Epithelial cell of alveolus of lung (primary cell): ENCODE measurements at places on chromosomes 13 and 19. TPM values are rescaled to one million over a fixed set of nuclear protein-coding genes. Genes with fewer than 3 reads are reported as not detected.

NALCN gene
- total RNA-seq: 0.80 and 4.1 TPM in 2 replicates

F7 gene
- total RNA-seq: not detected in 2 replicates

CGB3 gene
- total RNA-seq: 1.3 TPM in 1 of 2 replicates, not detected in the other

ZNF560 gene
- total RNA-seq: 0.91 and 1.2 TPM in 2 replicates

LGALS14 gene
- total RNA-seq: not detected in 2 replicates

ZFR2 gene
- not detected in 2 replicates for total RNA-seq

MYO1F gene
- total RNA-seq: 0.08 and 0.52 TPM in 2 replicates

AZU1 gene
- total RNA-seq: 2.5 TPM in 1 of 2 replicates, not detected in the other

PLIN5 gene
- not detected in 2 replicates for total RNA-seq

ATP11A gene
- total RNA-seq: 8.4 and 11.9 TPM in 2 replicates

SCN1B gene
- 3.8 and 5.9 TPM in 2 replicates for total RNA-seq

C1QTNF9B gene
- 0.26 TPM in 1 of 2 replicates, not detected in the other for total RNA-seq

PRX gene
- 2.3 and 2.9 TPM in 2 replicates for total RNA-seq

ZNF540 gene
- total RNA-seq: under 0.01 and 0.40 TPM in 2 replicates

WDR62 gene
- 1.0 and 5.0 TPM in 2 replicates for total RNA-seq

COL4A1 gene
- 318 and 988 TPM in 2 replicates for total RNA-seq

ZIK1 gene
- total RNA-seq: 7.1 and 9.8 TPM in 2 replicates
